ENCODE measurements at places on chromosomes 3 and 15.

- DNase-seq = no peak
Observed at GRCh38 chr3:186003610-186004009, 65.8 kb upstream of the TRA2B start.

GRCh38 chr3:37694284-37694675, 167.4 kb upstream of the CTDSPL start:
- DNase-seq = no peak

- DNase-seq = no peak
Observed at GRCh38 chr3:175433026-175433674, 574.0 kb downstream of the NAALADL2 start.

- no peak for DNase-seq
Observed at GRCh38 chr15:77867266-77868047, 210.1 kb downstream of the TBC1D2B start.

GRCh38 chr3:88003115-88003755, 55.6 kb downstream of the CGGBP1 start:
- no peak for DNase-seq

DNA sequence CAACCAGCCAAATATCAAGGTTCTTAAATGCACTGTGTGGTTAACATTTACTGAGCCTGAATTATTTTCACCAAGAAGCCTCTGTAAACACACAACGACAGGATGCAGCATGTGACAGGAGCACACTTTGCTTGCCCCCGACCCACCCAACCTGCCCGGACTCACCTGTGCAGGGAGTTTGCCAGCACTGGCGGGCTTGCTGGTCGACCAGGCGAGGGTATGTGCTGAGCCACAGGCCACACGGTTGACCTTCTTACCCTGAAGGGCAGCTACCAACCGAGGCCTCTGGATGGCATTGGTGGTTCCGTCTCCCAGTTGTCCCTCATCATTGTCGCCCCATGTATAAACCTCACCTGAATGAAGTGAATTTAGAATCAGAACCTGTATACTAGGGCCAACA, 25.7 kb upstream of the OCA2 start:
- DNase-seq = no peak

- DNase-seq = no peak
Observed at GRCh38 chr3:158789592-158789991, 12.3 kb upstream of the MFSD1 start.
